ENCODE measurements at places on chromosomes 5 and 9.
A peak's percentile ranks its signal among the peaks of the same experiment; 100 is the strongest.

DNA sequence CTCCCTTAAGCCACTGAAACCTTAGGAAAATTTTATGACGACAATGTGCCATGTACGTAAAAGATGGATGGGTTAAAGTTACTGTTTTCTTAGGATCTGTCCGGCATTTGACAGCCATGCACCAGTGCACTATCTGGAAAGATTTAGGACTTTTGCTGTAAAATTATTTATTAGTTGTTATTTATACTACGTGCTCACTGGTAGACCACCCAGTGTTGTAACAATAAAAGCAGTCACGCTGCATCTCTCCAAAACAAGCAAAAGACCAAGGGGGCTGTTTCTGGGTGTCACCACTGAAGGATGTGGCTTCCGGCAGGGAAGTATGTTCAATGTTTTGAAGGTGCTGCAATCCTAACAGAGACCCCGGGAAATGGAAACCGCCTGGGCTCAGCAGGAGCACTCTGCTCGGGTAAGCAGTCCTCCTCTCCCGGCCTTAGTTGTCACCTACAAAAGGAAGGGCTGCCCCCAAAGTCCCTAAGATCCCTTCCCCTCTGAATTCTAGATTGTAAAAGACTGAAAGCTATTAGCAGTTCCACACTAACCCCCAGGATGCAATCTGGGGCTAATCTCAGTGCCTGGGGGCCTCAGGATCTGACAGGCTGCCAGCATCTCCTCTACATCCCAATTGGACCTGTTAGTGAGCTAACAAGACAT, 38.6 kb downstream of the SAXO1 start:
- DNase-seq = no peak

GRCh38 chr5:124701873-124702425, 44.5 kb downstream of the ZNF608 start:
- no peak for DNase-seq

- no peak for DNase-seq
These were observed 98.7 kb downstream of the FANCC start for GRCh38 chr9:95218773-95219172.

DNA sequence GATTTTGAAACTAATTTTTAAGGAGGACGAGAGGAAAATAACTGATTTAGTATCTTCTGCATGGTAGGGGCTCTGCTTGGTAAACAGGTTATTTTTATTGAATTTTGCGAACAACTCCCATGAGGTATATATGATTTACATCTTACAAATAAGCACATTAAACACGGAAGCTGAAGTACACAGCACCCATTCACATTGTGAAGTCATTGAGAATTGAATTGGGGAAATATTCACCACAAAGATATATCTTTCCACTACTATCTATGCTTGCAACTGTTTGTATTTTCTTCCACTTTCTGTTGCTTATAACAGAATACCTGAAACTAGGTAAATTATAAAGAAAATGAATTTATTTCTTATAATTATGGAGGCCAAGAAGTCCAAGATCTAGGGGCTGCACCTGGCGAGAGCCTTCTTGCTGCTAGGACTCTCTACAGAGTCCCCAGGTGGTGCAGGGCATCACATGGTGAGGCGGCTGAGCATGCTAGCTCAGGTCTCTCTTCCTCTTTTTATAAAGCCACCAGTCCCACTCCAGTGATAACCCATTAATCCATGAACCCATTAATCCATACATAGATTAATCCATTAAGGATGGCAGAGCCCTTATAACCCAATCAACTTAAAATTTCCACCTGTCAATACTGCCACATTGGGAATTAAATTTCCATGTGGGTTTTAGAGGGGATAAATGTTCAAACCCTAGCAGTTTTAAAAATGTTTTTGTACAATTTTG, 79.0 kb upstream of the ZNF608 start:
- no peak for DNase-seq

DNA sequence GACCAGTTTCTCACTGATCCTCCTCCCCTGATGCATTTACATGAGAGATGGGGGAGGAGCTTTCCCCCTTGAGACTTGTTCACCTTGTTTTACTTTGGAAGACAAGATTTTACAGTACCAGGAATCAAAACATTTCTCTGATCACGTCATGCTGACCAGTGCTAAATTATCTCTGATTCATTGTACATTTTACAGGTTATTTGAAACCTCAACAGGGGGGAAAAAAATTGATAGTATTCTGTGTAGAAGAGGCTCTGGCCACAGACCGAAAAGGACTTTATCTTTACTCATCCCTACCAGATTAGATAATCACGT, 133.9 kb downstream of the GRIA1 start:
- peak; percentile 47 for DNase-seq

- no peak for DNase-seq
These were observed 178.3 kb downstream of the CAVIN4 start for GRCh38 chr9:100756217-100756616.

GRCh38 chr5:40082313-40082712, 597.4 kb upstream of the PTGER4 start:
- DNase-seq = no peak

DNA sequence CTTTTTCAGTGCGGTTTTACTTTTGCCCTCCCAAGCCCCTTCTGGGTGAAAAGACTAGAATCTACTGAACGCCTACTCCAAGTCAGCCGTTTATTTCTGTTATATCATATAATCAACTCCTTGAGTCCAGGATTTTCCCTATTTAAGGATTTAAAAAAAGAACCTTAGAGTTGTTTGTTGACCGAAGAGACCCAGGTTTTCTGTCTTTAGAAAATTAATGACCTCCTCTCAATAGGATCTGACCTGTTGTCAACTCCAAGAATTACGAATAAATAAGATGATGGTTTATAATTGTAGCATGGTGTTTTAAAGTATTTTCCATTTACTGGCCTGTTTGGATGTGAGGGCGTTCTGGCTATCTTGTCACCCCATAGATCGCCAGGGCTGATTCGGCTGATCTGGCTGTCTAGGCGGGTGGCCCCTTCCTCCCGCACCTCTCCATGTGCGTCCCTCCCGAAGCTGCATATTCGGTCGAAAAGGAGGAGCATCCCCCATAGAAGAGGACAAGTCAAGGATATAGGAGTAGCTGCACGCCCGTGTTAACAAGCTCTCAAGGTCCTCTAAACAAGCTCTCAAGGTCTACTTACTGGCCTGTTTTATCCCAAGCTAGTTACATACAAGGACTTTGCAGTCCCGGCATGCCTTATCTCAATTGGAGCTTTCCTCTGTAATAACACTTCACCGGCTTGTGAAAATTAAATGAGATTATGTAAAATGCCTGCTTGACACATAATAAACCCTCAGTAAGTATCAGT, 1.1 kb upstream of the UBAP2 start:
- DNase-seq = no peak

DNA sequence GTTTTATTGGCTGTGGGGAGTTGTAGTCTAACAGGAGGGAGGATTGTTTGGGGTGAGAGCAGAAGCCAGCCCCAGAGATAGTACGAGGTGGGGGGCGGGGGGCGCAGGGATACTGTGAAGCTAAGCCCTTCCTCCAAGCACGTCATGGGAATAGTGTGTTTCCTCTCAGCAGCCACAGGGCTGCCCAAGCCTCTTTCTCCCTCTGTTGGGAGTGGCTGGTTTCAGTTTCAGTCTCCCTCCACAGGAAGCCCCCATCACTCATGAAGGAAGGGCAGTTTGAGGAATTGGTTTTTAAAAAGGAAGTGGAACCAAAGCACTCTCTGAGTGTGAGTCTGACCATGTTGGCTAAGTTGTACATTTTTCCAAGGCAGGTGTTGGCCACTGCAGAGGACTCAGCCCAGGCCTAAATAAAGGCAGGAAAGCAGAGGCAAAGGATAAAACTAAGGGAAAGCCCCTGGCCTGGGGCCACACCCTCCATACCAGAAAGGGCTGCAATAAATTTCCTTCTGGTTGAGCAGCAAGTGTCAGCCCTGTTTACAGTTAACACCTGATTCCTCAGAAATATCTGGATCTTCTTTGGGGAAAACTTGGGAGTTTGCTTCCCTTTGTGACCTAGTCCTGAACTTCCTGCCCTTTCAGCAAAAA, 3.2 kb downstream of the RAB24 start:
- DNase-seq = peak; percentile 67

DNA sequence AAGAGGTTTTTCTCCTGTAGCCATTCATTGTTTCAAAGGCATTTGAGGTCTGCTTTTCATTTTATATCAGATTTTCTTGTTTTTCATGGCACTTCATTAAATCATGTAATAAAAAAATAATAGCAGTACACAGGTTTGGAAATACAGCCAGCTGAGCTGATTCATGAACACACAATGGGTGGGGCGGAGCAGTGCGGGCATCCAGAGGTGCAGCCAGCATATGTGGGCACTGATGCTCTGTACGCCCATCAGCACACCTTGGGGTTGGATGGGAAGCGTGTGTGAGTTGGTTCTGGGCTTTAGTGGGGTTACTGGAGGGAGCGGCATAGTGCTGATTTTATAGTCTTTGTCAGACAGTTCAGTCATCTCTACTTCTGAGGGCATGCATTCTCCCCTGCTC, 54.2 kb upstream of the IRX4 start:
- DNase-seq = no peak

DNA sequence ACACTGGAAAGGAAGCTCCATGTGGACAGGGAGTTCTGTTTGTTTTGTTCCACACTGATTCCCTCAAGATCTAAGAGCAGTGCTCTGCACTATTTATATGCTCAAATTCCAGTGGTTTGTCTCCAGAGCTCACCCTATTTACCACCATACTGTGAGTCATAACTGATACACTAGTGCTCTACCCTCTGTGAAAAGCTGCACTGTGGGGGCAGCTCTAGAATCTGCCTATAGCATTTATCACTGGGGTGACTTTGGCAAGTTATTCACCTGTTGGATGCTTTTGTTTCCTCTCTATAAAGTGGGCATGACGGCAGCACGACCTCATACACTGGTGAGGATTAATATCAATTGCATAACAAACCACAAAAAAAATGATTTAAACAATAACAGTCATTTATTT, 307.8 kb downstream of the NR2F1-AS1 start:
- peak; percentile 68 for DNase-seq

GRCh38 chr5:128341056-128341455, 197.0 kb downstream of the FBN2 start:
- DNase-seq = no peak

DNA sequence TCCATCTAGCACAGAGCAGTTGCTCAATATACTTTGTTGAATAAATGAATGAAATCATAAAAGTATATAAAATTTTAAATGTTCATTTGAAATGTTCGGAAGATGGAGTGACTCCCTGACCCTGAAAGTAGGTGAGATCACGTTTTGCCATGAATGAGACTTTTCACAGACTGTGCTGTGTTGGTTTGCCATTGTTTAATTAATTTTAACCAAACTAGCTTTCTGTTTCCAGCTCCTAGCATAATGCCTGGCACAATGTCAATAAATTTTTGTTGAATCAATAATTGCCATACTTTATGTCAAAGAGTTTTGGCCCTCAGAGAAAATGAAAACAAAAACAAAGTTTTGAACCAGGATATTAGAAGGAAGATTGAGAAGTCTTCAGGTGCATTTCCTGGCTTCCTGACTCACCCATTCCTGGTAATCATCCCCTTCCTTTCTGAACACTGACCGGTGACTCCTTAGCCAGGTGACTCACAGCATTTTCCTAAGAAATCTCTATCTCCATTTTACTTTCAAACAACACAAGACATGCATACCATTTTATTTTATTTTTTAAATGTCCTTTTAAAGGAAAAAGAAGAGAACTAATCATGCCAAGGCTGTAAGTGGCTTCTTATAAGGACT, 15.1 kb downstream of the SLC28A3 start:
- no peak for DNase-seq

GRCh38 chr9:21800931-21801682, 1.3 kb upstream of the MTAP start:
- no peak for DNase-seq

GRCh38 chr9:79575547-79575946, 3.8 kb downstream of the TLE4 start:
- DNase-seq = no peak

DNA sequence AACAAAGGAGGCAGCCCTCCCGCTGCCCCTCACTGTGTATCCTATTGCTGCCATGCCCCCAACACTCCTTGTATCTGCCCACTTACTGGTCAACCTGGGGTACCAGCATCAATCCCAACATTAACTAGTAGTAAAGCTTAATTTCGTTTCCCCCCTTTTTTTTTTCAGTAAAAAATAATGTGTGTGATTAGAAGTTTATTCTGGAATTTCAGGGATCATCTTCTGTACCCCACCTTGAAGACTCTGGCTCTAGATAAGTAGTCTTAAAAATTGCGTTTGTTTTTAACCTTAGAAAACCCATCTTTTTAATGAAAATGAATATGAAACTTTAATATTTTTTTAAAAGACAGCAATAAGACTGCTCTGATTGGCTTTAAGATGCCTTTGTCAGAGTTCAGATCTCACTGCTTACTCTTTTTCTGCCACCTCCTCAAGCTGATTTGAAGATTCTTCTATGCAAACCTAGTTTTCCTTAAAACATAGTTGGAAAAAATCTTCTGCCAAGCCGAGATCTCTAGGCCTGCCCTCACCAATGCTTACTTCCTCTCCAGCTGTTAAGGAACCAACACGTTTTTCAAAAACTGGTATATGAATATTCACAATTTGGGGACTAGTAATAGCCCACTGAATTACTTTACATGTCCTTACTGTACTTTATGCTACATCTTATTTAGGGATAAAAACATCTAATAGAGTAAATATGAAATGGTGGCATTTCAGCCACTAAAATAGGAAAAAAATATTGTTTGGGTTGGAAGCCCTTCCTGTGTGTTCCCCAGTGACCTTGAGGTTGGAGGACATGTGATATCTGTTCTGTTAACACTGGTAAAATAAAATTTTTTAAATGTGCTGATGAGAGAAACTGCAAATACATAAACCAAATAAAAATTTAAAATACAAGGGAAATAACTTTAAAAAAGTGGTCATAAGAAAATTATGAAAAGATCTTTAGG, 4.0 kb upstream of the RHOBTB3 start:
- no peak for DNase-seq

GRCh38 chr9:88319936-88320747, 68.1 kb upstream of the SPIN1 start:
- no peak for DNase-seq

DNA sequence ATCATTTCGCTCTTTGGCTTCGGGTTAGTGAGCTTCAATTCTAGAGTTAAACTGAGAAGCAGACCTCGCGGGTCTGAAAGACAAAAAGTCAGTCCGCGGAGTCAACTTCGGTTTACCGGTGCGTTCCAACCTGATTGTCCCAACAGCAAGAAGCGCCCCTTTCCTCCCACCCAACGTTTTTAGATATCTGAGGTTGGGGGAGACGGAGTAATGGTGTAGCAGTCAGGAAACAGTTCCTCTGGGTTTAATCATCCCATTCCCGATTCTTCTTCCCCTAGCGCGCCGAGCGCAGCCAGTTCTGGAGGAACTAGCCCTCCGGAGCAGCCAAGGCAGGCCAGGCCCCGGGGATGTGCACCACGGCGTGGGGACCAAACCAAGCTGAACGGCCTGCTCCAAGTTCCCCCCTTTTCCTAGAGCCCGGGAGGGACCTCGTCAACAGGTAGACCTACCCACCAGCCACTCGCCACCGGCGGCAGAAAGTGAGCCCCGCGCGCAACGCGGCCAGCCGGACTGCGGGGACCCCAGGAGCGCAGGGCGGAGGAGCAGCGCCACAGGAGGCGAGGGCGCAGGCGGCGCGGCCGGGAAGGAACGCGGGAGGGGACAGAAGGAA, 622 bp upstream of the ISL1 start:
- DNase-seq = peak; percentile 3
